H9 (cell line): ENCODE measurements at places on chromosomes 3 and 15.

DNA sequence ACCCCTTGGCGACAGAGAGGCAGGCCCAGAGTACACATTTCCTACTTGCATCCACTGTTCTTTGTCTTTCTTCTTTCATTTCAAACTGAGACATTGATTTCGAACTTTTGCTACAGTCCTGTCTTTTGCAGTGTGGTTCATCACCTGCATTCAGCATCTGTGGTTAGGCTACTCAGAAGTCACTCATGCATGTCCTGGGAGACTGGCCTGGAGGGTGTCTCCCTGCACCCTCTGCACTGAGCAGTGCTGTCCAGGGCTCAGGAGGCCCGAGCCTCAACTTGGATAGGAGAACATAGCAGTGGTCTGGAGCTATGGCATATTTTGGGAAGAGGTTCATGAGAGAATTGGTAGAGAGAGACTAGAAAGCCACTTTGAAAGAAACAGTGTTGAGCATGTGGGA lies 240.2 kb upstream of the TPRG1 start:
- no peak for DNase-seq

DNA sequence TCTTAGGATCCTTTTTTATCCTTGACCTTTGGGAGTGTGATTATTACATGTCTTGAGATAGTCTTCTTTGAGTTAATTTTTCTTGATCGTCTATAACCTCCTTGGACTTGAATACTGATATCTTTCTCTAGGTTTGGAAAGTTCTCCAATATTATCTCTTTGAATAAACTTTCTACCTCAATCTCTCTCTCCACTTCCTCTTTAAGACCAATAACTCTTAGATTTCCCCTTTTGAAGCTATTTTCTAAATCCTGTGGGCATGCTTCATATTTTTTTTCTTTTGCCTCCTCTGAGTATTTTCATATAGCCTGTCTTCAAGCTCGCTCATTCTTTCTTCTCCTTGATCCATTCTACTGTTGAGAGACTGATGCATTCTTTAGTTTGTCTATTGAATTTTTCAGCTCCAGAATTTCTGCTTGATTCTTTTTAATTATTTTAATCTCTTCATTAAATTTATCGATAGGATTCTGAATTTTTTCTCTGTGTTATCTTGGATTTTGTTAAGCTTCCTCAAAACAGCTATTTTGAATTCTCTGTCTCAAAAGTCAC lies 12.1 kb downstream of the USF3 start:
- no peak for DNase-seq

- no peak for DNase-seq
These were observed 30.4 kb downstream of the TFDP2 start for GRCh38 chr3:142118911-142119310.

GRCh38 chr3:141828890-141829289 lies 47.6 kb upstream of the ATP1B3 start:
- peak; percentile 31 for DNase-seq

DNA sequence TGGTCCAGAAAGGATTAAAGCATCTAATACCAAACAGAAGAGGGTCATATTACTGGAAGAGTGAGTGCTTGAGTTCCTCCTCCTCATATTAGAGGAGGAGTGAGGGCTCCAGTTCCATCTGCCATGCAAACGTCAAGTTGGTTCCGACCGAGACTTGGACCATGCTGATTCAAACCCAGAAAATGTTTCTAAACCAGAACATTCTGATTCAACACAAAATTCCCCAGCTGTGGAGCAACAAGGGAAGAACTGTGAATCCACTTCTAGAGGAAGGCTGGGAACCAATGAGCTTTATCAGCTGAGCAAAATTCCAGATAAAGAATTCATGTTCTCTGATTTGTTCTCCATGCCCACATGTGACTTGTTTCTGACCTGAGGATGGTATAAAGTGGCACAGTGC lies 135.6 kb upstream of the WNT5A start:
- DNase-seq: no peak
